A549 treated with CpdA at 1 μM for 4 hours (cell line): ENCODE measurements at places on chromosomes 6 and 20. TPM values are rescaled to one million over a fixed set of nuclear protein-coding genes. Genes with fewer than 3 reads are reported as not detected.

The SERINC3 gene
- total RNA-seq: 68.2 to 89.2 TPM (median 80.7 TPM) in 5 replicates

The POPDC3 gene
- total RNA-seq: 27.3 to 30.5 TPM (median 30.1 TPM) in 5 replicates

The TUBB1 gene
- total RNA-seq: 0.06 TPM in 1 of 5 replicates, not detected in the others

The MYLK4 gene
- total RNA-seq: 0.10 to 0.15 TPM (median 0.12 TPM) in 5 replicates

The ITPR3 gene
- 32.8 to 46.5 TPM (median 37.0 TPM) in 5 replicates for total RNA-seq

The COL19A1 gene
- total RNA-seq: not detected in 5 replicates

The TTK gene
- 18.4 to 22.5 TPM (median 19.3 TPM) in 5 replicates for total RNA-seq

The NEURL2 gene
- 0.79 to 1.7 TPM (median 1.1 TPM) in 5 replicates for total RNA-seq

The KIAA0408 gene
- 6.0 to 7.4 TPM (median 6.1 TPM) in 5 replicates for total RNA-seq

The HLA-B gene
- total RNA-seq: 15.2 to 27.1 TPM (median 25.9 TPM) in 5 replicates

The DUSP15 gene
- total RNA-seq: 0.64 to 1.5 TPM (median 1.1 TPM) in 5 replicates

The MEP1A gene
- not detected in 5 replicates for total RNA-seq

The VSX1 gene
- total RNA-seq: 0.49 to 0.90 TPM (median 0.77 TPM) in 5 replicates

The RAD21L1 gene
- not detected in 5 replicates for total RNA-seq

The MAP3K5 gene
- total RNA-seq: 3.0 to 3.5 TPM (median 3.2 TPM) in 5 replicates

The ZBTB46 gene
- 0.59 to 1.1 TPM (median 0.78 TPM) in 5 replicates for total RNA-seq

The LY6G6F gene
- total RNA-seq: not detected in 5 replicates

The ID1 gene
- total RNA-seq: 155 to 284 TPM (median 194 TPM) in 5 replicates

The LIME1 gene
- total RNA-seq: 6.2 to 10.5 TPM (median 8.5 TPM) in 5 replicates

The RIPOR3 gene
- 0.06 to 0.09 TPM in 2 of 5 replicates, not detected in the others for total RNA-seq

The NCOA5 gene
- total RNA-seq: 19.9 to 25.0 TPM (median 23.0 TPM) in 5 replicates

The CTSZ gene
- 139 to 187 TPM (median 184 TPM) in 5 replicates for total RNA-seq

The ENPP4 gene
- total RNA-seq: 0.22 to 0.34 TPM (median 0.25 TPM) in 5 replicates

The PI3 gene
- 1.9 to 3.2 TPM (median 2.4 TPM) in 5 replicates for total RNA-seq

The LAMA5 gene
- 251 to 434 TPM (median 357 TPM) in 5 replicates for total RNA-seq

The FOXP4 gene
- 16.9 to 25.7 TPM (median 21.8 TPM) in 5 replicates for total RNA-seq

The TEAD3 gene
- total RNA-seq: 4.3 to 6.4 TPM (median 5.0 TPM) in 5 replicates

The NHLRC1 gene
- total RNA-seq: 1.5 to 2.2 TPM (median 1.8 TPM) in 5 replicates

The PAQR8 gene
- 0.49 to 1.1 TPM (median 0.89 TPM) in 5 replicates for total RNA-seq

The PGC gene
- total RNA-seq: not detected in 5 replicates

The ZSCAN9 gene
- 6.1 to 7.8 TPM (median 7.3 TPM) in 5 replicates for total RNA-seq

The HM13 gene
- 190 to 266 TPM (median 248 TPM) in 5 replicates for total RNA-seq

The SLC17A3 gene
- 0.95 to 1.5 TPM (median 1.2 TPM) in 5 replicates for total RNA-seq

The SMIM29 gene
- total RNA-seq: 19.9 to 34.2 TPM (median 31.6 TPM) in 5 replicates

The ADAM33 gene
- total RNA-seq: 0.05 to 0.06 TPM in 2 of 5 replicates, not detected in the others

The WFDC13 gene
- not detected in 5 replicates for total RNA-seq

The C6orf132 gene
- total RNA-seq: 1.1 to 1.8 TPM (median 1.7 TPM) in 5 replicates
